ENCODE measurements at places on chromosomes 12 and 14.

- no peak for DNase-seq
Observed at GRCh38 chr12:82793751-82794281, 107.1 kb downstream of the TMTC2 start.

DNA sequence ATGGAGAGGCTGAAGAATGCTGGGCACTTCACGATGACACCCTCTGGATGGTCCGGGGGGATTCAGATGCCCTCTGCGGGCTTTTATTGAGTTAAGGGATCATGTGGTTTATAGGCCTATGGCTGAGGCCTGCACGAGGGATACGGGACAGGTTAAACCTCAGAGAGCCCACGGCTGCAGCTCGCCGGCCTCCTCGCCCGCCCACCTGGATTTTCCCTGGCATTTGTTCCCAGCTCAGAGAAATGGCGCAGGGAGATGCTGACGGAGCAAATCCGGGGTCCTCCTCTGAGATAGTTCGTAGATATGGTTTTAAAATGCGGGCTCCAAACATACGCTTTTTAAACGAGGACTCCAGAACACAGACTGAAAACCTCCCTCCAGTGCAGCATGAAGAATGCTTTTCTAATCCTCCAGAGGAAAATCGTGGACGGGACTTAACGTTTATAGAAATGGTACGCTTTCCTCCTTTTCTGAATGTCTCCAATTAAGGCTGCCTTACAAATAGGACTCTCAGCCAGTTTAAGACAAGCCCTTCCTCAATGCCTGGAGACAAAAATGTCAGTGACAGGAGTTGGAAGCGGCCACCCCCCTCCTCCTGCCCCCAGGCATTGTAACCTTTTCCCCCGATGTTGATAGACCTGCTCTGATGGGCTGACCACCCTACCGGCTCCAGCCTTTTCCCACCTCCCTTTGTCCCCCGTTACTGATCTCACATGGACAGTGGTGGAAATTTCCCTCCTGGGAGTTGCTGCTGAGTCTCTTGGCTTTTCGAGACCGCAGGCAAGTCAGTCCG, 16.6 kb downstream of the CCND2 start:
- no peak for DNase-seq

- no peak for DNase-seq
Observed at GRCh38 chr12:28955491-28955890, 193.6 kb upstream of the FAR2 start.

- DNase-seq: no peak
Observed at GRCh38 chr12:22310709-22311108, 23.8 kb downstream of the ST8SIA1 start.

- no peak for DNase-seq
Observed at GRCh38 chr12:65681226-65681625, 143.1 kb upstream of the HMGA2 start.

DNA sequence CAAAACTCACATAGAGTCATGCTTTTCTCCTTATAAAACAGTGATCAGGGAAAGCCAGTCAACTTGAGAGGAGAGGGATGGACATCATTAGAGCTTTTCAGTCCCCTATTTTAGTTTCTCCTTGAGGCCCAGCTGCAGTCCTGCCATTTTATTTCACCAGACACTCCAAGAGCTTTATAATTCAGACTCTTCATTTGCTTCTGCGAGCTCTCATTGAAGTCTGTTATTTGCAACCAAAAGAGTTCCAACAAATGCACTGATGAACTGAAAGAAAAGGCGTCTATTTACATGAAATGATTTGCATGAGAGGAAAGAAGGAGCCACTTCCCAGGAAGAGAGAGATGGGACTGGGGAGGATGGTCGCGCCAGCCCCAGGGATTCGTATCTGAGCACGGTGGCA, 86.8 kb downstream of the NDUFA12 start:
- no peak for DNase-seq

DNA sequence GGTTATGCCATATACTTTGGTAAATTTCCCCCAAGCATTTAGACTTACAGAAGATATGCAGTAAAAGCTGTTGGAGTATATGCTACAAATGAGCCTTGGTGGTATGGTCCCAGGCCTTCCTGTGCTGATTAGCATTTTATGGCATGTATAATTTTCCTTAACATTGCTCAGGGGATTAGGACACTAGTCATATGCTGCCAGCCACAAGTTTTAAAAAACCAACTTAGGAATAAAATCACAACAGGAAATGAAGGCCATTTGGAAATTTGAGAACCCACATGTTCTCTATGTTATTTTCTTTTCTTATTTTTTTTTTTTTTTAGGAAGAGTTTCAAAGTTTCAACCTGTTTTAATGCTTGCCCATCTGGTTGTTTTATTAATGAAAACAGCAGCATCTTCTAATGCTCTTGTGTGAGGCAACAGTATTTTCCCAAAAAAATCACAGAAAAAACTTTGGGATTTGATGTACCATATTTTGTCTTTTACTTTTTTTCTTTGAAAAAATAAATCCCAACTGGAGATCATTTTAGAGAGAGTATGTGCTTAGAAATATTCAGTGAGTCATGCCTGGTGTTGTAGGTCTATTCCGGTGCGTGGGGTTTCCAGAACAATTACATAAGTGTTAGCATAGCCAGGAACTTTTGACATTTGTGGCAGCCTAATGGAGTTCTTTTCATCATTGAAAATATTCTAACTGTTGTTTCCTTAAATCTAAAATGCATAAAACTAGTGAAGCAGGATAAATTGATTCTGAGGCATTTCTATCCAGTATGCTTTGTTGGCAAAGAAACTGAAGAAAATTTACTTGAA, 21.7 kb upstream of the DUSP6 start:
- no peak for DNase-seq

- DNase-seq: no peak
Observed at GRCh38 chr12:63792338-63792737, 12.6 kb downstream of the RXYLT1 start.

DNA sequence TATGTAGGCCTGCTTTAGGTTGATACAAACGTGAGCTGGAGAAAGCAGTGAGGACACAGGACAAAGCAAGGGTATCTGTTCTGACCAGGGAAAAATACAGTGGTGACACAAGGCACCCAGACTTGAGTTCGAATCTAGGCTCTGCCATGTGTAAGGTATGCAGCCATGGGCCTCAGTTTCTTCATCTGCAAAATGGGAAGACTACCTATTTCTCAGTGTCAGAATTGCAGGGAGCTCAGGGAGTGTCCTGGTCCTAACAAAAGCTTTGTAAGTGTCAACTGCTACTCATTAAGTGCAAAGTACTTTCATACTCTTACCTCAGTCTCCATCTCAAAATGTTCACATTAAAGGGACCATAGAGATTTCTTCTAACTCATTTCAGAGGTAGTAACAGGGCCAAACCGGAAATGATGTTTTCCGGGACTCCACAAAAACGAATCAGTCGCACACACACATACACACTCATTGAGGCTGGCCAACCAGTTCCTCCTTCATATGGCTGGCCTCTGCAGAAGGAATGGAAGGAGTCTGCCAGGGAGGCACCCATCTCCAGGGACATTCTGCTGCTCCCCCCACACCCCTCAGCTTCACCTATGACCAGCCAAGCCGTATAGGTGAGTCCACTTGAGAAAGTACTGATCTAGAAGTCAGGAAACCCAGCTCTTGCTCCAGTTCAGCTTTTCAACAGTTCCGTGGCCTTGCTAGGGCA, 7.8 kb downstream of the CTDSP2 start:
- no peak for DNase-seq

DNA sequence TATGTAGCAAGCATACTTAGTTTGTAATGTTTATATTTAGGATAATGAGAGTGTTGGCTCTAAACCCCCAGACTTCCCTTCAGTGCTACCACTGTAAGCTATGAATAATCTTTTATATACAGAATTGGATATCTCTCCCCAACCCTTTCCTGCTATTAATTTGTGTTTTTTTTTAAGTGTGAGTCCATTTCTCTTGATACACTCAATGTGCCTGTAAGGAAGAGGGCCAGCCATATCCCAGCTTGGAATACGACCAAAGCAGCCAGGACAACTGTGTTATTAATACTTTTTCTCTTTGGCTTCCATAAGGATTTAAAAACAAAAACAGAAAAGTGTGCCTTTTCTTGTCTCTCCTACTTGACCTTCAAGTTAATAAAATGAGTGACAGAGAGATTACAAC, 116.7 kb downstream of the SNAPC1 start:
- DNase-seq: no peak

- DNase-seq: no peak
Observed at GRCh38 chr12:131773582-131774221, 54.5 kb upstream of the MMP17 start.

- no peak for DNase-seq
Observed at GRCh38 chr14:96894966-96895365, 97.8 kb downstream of the VRK1 start.

DNA sequence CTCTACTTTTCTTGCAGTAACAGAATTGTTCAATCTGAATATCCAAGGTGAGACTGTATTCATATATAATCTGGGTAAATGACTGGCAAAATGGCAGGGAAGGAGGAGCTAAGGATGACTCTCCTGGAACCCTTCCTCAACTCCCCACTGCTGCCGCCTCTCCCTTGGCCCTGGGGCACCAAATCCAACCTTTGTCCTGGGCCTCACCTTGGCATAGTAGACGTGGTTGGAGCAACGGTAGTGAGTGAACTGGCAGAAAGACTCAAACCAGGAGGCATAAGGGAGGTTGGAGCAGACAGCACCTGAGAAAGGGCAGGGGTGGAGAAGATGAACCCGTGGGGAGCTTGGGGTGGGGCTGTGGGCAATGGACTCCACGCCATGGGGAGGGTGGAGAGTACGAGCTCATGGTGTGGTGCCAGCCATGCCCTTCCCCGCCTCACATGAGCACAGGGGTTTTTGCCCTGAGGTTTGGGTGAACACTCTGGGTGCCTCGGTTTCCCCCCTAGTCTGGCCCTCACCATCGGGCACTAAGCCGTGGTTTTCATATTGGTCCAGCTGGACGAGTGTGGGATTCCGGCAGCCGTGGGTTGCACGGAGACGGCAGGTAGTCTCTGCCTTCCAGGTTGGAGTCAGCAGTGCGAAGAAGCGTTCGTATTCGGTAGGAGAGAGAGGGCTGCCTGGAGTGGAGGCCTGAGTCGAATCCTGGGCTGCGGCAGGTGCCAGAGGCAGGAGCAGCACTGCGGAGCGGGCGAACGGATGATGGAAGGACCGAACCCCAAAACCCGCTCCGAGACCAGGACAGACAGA, 753 bp downstream of the ACRBP start:
- DNase-seq: no peak

GRCh38 chr12:89551747-89552146, 25.9 kb upstream of the POC1B start:
- DNase-seq: no peak

DNA sequence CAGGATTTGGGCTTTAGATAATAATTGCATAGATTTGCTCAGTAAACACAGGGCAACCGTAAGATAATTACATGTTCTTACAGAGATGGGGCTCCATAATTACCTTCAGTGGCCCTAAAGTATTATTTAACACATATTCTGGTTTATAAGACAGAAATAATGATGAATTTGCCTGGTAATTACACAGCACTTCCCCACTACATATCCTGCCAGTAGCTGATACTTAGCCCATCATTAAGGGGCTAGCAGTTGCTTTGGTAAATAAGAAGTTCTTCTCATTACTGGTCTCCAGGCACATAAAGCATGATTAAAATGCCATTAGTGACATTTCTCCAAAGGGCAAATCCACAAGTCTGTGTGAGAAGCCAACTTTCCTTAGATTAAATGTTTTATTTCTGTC, 158.7 kb downstream of the NUAK1 start:
- DNase-seq: no peak

DNA sequence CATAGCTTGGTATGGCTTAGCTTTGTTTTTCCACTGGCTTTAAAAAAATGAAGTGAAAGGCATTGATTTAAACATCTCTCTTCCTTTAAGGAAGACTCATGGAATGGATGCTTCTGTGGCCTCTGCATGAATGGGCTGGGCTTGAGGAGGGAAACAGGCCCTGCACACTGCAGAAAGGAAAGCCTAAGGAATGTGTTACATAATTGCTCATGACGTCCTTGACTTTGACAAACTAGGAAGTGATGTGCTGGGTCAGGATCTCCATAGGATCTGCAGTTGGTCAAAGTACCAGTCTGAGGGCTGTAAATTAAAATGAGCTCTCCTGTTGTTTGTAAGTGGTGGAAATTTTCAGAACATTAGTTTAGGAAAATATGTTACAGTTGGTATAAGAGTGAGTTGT, 12.7 kb downstream of the SAMD4A start:
- DNase-seq: no peak

DNA sequence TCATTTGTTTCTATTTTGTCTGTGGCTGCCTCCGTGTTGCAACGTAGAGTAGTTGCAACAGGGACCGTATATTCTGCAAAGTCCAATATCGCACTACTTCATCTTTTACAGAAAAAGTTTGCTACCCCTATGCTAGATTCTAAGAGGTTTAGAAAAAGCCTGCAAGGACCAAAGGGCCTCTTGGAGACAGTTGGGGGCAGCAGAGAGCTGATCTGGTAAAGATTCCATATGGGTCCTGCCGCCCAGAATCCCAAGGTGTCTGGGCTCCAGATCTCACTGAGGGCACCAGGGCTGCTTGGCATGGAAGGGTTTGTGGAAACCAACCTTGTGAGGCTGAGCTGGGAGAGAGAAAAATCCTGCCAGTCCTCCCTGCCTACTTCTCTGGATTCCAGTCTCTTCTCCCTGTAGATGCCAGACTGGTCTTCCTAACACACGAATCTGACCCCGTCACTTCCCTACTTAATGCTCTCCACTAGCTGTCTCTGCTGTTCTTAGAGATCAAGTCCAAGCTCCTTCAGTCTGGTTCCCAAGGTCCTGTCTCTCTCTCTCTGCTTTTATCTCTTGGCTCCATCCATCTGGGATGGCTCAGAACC, 74.6 kb downstream of the GLRX5 start:
- DNase-seq: no peak

- no peak for DNase-seq
Observed at GRCh38 chr12:132243596-132244310, 85.6 kb downstream of the GALNT9 start.

DNA sequence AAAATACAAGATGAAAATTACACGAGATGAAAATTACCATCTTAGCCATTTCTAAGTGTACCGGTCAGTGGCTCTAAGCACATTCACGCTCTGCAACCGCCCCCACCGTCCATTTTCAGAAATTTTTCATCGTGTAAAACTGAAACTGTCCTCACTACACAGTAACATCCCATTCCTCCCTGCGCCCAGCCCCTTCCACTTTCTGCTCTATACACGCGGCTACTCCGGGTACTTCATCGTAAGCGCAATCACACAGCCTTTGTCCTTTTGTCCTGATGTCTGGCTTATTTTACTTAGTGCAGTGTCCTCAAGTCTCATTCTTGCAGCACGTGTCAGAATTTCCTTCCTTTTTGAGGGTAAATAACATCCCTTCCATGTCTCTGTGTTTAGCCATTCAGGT, 3.6 kb upstream of the GPR132 start:
- no peak for DNase-seq

DNA sequence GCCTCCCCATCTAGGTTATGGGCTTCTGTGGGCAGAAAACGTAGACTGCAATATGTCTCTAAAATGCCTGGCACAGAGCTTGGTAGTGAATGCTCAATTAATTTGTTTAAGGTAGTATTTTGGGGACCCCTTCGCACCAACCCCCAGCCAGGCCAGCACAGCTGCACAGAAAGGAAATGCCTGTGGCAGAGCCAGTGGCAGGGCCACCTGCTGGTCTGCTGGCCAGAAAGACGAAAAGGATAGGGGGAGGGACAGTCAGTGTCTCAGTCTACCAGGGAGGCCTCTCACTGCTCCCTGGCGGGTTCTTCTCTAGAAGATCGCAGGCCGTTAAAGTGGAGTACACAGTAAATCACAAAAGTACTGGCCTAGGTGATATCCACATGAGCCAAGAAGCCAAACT, 3.5 kb downstream of the RAB15 start:
- DNase-seq: no peak
